Lower leg skin (tissue), 4 donors: ENCODE measurements at places on chromosomes 5 and 9. TPM values are rescaled to one million over a fixed set of nuclear protein-coding genes. Genes with fewer than 3 reads are reported as not detected.

Gene SLC23A1
- total RNA-seq, result 1.5 TPM

Gene GRXCR2
- total RNA-seq, result 0.69 TPM

GRCh38 chr5:442335-443238 lies at the start of gene EXOC3:
Gene EXOC3 (plus strand): TSS chr5:443176. CDS start chr5:446206, 3,030 bp downstream.
- DNase-seq, result no peak

GRCh38 chr9:36154331-36154952 lies 14.7 kb upstream of the CCIN start:
- DNase-seq, result no peak

GRCh38 chr5:97735209-97735608 lies 552.2 kb upstream of the RIOK2 start:
- DNase-seq, result no peak
